ENCODE measurements at places on chromosomes 4 and X. TPM values are rescaled to one million over a fixed set of nuclear protein-coding genes. Genes with fewer than 3 reads are reported as not detected.

DNA sequence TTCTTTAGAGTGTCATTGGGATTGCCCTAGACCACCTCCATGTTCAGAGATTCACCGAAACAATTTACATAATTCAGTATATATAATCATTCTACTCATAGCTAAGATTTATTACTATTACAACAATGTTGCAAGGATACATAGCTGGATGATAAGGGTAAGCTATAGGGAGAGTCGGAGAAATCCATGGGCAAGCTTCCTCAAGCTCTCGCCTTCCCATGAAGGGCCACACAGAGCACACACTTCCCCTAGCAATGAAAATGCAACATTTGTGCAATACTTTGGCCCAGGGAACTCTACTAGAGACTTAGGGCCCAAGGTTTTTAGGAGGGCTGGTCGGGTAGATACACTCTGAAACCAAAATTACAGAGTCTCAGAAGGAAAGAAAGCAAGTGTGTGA is 49.7 kb upstream of the ABCG2 start:
- H3K4me1 ChIP-seq, result no peaks in the 10 kb centered on the region
- no peak overlapping the region for H3K4me3 ChIP-seq
- no peak overlapping the region for H3K27ac ChIP-seq
- peaks cover 10% of the 10 kb centered on the region for H3K27me3 ChIP-seq

DTHD1 gene
- total RNA-seq, result 0.12 TPM

- no peak overlapping the region for H3K27ac ChIP-seq
- DNase-seq, result no peak
- H3K27me3 ChIP-seq, result no peaks in the 10 kb centered on the region
- peaks cover 26% of the 10 kb centered on the region for H3K4me1 ChIP-seq
- peaks cover 6% of the 10 kb centered on the region for H3K36me3 ChIP-seq
Observed at GRCh38 chr4:87416965-87417364, 5.4 kb upstream of the NUDT9 start.

DNA sequence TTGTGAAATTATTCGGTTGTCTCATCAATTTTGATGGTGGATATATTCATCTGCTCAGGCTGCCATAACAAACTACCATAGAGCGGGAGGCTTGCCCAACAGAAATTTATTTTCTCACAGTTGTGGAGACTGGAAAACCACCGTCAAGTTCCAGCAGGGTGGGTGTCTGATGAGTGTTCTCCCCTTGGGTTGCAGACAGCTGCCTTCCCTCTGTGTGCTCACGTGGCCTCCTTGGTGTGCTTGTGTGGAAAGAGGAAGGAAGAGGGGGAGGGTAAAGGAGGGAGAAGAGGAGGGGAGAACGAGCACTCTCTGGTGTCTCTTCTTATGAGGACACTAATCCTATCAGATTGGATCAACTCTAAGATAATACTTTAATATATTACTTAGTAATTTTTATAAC is 123.8 kb upstream of the TEX13D start:
- H3K36me3 ChIP-seq, result no peaks in the 10 kb centered on the region
- DNase-seq, result no peak
- peaks cover 4% of the 10 kb centered on the region for H3K4me1 ChIP-seq

DNA sequence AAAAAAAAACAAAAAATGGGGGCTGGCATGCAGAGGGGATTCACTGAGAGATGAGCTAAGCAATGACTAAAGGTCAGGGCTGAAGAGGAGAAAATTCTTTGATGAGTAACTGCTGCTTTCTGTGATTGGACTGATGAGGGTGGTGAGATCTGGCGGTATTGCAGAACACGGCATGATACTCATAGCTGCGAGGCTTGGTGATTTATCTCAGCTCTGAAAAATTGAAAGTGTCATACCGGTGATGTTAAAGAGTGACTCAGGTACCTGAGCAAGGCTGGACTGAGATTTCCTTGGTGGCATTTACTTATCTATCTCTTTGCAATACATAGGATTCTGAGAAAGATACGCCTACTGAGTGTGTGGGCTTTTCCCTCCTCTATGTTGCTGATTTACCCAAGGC is 204.1 kb upstream of the DDX53 start:
- DNase-seq, result no peak
- H3K36me3 ChIP-seq, result no peaks in the 10 kb centered on the region
- H3K4me3 ChIP-seq, result no peak overlapping the region
- H3K27me3 ChIP-seq, result no peaks in the 10 kb centered on the region
- no peaks in the 10 kb centered on the region for H3K4me1 ChIP-seq

DNA sequence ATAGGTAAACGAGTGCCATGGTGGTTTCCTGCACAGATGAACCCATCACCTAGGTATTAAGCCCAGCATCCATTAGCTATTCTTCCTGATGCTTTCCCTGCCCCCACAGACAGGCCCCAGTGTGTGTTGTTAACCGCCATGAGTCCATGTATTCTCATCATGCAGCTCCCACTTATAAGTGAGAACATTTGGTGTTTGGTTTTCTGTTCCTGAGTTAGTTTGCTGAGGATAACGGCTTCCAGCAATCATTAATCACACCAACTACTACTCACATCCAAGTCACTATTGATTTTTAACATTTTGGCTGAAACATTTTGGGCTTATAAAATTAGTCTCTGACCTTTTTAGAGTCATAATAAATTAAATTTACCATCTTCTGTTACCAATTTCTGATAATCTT is 205.3 kb downstream of the SPOCK3 start:
- no peaks in the 10 kb centered on the region for H3K4me1 ChIP-seq
- no peaks in the 10 kb centered on the region for H3K27me3 ChIP-seq
- no peak overlapping the region for H3K27ac ChIP-seq

- no peaks in the 10 kb centered on the region for H3K27me3 ChIP-seq
- peaks cover 3% of the 10 kb centered on the region for H3K4me1 ChIP-seq
- H3K4me3 ChIP-seq, result no peak overlapping the region
- no peak for DNase-seq
- H3K27ac ChIP-seq, result no peak overlapping the region
Observed at GRCh38 chrX:39212456-39212855, 411.2 kb downstream of the MID1IP1 start.

ARHGEF6 gene
- total RNA-seq, result 0.42 TPM

DNA sequence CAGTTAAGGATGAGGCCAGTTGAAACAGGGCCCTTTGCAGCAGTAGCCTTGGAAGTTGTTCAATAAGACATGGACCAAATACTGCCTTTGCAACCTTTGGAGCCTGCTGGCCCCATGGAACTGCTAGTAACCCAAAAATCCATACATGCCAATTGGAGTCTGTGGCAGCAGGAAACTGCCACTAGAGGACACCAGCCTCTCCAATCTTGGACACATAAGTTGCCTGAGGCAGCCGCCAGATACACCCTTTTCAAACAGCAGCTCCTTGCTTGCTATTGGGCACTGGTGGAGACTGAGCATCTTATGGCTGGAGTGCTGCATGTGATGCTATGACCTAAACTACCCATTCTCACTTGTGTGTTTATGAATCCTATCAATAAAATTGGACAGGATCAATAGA is 14.8 kb upstream of the LAP3 start:
- peaks cover 24% of the 10 kb centered on the region for H3K4me1 ChIP-seq
- no peaks in the 10 kb centered on the region for H3K36me3 ChIP-seq
- DNase-seq, result no peak

DNA sequence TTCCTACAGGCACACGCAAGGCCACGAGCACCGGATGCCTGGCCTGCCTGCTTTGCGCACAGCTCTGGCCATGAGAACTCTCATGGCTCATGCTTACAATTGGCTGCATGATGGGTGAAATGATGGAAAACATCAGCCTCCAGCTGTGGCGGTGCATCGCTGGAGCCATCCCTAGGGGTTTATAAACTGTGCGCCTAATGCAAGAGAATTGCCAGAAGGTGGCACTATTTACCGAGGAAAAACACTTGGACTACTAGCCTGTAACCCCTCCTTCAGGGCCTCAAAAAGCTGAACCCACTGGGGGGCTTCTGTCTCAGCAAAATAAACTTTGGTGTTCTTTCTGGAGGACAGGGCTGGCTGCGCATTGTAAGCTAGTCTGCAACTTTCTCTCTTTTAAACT is 51.9 kb downstream of the PHKA2 start:
- H3K4me1 ChIP-seq, result no peaks in the 10 kb centered on the region
- H3K36me3 ChIP-seq, result peaks cover 6% of the 10 kb centered on the region
- H3K4me3 ChIP-seq, result no peak overlapping the region
- DNase-seq, result no peak
- H3K27me3 ChIP-seq, result no peaks in the 10 kb centered on the region

CENPVL2 gene
- total RNA-seq, result 1.4 TPM

CABS1 gene
- not detected for total RNA-seq

GRCh38 chr4:37765741-37766140 is 60.7 kb upstream of the PGM2 start:
- peaks cover 2% of the 10 kb centered on the region for H3K27me3 ChIP-seq
- DNase-seq, result no peak
- no peak overlapping the region for H3K27ac ChIP-seq
- H3K36me3 ChIP-seq, result no peaks in the 10 kb centered on the region
- no peak overlapping the region for H3K4me3 ChIP-seq

SPATA18 gene
- 7.4 TPM for total RNA-seq

GRCh38 chr4:40502934-40503333 is 126.7 kb downstream of the RBM47 start:
- H3K27ac ChIP-seq, result peak overlapping the region; percentile 8
- H3K4me3 ChIP-seq, result no peak overlapping the region
- H3K27me3 ChIP-seq, result no peaks in the 10 kb centered on the region
- DNase-seq, result no peak

TCEAL7 gene
- total RNA-seq, result 4.9 TPM

GRCh38 chrX:54786967-54787366 is 11.1 kb downstream of the ITIH6 start:
- H3K36me3 ChIP-seq, result no peaks in the 10 kb centered on the region
- no peaks in the 10 kb centered on the region for H3K27me3 ChIP-seq
- H3K4me3 ChIP-seq, result no peak overlapping the region
- H3K27ac ChIP-seq, result no peak overlapping the region

DNA sequence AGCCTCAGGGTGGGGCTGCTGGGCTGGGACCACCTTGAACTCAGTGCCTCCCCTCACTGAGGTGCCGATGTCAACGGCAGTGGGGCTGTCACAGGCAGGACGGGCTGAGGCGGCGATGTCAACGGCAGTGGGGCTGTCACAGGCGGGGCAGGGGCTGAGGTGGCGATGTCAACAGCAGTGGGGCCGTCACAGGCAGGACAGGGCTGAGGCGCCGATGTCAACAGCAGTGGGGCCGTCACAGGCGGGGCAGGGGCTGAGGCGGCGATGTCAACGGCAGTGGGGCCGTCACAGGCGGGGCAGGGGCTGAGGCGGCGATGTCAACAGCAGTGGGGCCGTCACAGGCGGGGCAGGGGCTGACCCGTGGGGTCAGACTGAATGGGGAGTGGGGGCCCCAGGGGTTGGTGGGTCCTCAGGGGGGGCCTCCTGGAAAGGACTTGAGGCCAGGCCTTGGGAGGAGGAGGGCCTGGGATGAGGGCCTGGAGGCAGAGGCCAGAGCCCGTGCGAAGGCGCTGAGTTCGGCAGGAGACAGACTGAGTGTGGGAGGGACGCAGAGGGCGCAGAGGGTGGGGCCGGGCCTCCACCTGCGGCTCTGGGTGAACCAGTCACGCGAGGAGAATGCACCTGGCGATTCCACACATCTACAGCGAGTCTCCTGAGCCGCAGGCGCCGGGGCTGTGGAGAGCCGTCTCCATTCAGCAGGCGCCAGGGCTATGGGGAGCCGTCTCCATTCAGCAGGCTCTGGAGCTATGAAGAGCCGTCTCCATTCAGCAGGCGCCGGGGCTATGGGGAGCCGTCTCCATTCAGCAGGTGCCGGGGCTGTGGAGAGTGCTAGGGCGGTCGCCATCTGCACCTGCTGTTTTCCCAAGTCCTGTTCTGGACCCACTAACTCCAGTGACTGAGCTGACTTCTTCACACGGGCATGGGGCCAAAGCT is 22.9 kb downstream of the ATP5ME start:
- H3K4me1 ChIP-seq, result peaks cover 10% of the 10 kb centered on the region
- H3K36me3 ChIP-seq, result no peaks in the 10 kb centered on the region
- H3K27ac ChIP-seq, result no peak overlapping the region
- peaks cover 10% of the 10 kb centered on the region for H3K27me3 ChIP-seq
- H3K4me3 ChIP-seq, result no peak overlapping the region

XAGE2 gene
- total RNA-seq, result not detected

UGT2A3 gene
- total RNA-seq, result 0.67 TPM

- no peak overlapping the region for H3K4me3 ChIP-seq
- H3K27me3 ChIP-seq, result peaks cover 3% of the 10 kb centered on the region
- peaks cover 3% of the 10 kb centered on the region for H3K4me1 ChIP-seq
- H3K27ac ChIP-seq, result no peak overlapping the region
- no peak for DNase-seq
Observed at GRCh38 chrX:49263631-49264030, 879 bp downstream of the FOXP3 start.

DNA sequence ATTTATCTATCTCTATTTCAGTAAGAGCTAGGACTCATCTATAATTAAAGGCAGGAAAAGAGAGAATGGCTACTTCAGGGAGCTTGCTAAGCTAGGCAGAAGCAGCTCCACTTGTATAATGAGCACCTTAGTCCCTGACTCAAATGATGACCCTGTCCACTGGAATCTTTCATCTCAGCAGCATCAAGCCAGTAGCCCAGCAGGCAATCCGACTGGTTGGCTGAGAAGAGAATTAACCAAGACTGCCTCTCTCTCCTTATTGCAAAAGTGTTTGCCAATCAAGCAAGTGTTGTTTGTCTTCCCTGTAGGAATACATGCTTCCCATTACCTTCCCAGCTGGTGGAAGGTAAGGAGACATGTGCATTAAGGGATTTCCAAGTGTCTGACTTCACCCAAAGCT is 3.9 kb upstream of the SPOCK3 start:
- H3K27ac ChIP-seq, result no peak overlapping the region
- H3K27me3 ChIP-seq, result peaks cover 57% of the 10 kb centered on the region
- H3K4me1 ChIP-seq, result peaks cover 9% of the 10 kb centered on the region
- no peaks in the 10 kb centered on the region for H3K36me3 ChIP-seq

DNA sequence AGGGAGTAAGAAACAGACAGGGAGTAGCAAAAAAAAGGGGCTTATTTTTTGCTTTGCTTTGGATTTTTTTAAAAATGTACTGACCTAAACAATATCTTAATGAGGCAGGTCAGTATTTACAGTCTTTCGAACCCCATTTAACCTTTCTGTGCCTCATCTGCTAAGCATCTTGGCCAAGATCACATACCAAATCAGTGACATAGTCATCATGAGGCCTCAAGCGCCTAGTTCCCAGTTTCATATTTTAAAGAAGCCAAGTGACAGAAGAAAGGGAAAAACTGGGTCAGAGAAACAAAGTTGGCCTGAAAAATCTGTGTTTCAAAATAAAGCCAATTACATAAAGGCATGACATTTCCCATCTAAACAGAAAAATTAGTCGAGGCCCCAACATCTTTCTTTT is 94.6 kb upstream of the WDR44 start:
- no peak for DNase-seq
- H3K36me3 ChIP-seq, result no peaks in the 10 kb centered on the region
- H3K4me1 ChIP-seq, result no peaks in the 10 kb centered on the region
- no peaks in the 10 kb centered on the region for H3K27me3 ChIP-seq

CENPVL1 gene
- total RNA-seq, result 1.4 TPM

GRCh38 chr4:45502471-45502870 is 621.4 kb downstream of the GABRG1 start:
- no peaks in the 10 kb centered on the region for H3K27me3 ChIP-seq
- H3K36me3 ChIP-seq, result no peaks in the 10 kb centered on the region
- H3K4me1 ChIP-seq, result no peaks in the 10 kb centered on the region
- H3K27ac ChIP-seq, result no peak overlapping the region

COL4A6 gene
- 66.6 TPM for total RNA-seq

DNA sequence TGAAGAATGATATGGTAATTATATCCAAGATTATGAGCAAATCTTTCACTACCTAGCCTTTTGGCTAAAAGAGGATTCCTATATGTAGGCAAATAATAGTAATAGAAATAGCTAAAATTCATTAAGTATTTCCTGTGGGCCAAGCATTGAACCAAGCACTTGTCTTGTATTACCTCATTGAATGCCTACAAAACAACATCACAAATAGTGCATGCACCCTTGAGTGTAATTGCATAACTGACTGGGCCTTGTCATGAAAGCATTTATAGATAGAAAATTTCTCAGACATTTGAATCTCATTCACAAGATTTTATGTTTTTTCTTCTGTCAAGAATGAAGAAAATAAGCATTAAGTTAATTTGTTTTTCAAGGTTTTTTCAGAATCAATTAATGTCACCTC is 3.9 kb upstream of the HPGDS start:
- no peaks in the 10 kb centered on the region for H3K27me3 ChIP-seq
- H3K4me1 ChIP-seq, result peaks cover 11% of the 10 kb centered on the region
- H3K4me3 ChIP-seq, result no peak overlapping the region
